Left renal pelvis (tissue), 4 donors: ENCODE measurements at places on chromosomes 11 and 22. TPM values are rescaled to one million over a fixed set of nuclear protein-coding genes. Genes with fewer than 3 reads are reported as not detected.
A peak's percentile ranks its signal among the peaks of the same experiment; 100 is the strongest.

GRCh38 chr11:121008551-121008950 lies 15.4 kb upstream of the TBCEL start:
- no peak for DNase-seq

DNA sequence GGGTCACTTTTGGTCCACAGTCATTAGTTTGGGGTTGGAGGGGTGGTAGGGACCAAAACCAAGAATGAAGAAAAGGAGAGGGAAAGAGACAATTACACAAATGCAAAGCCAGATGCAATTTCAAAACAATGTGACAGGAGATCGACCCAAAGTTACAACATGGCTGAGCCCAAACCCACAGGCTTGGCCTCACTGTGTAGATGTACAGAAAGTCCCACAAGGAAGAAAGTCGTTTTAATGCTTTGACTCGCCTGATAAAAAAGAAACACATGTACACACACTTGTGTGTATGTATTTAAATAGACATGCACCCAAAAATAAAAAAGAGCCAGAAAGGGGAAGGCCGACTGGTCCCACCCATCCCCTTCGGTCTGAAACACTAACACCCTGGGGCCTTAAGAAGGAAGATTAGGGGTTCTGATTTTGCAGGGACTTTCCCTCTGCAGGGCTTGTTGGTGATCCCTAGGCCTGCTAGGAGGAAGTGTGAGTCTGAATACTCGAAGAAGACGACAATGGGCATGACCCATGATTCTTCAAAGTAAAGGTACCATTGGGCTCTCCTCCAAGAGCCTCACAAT lies 104.1 kb downstream of the ETS1 start:
- DNase-seq, result no peak

DNA sequence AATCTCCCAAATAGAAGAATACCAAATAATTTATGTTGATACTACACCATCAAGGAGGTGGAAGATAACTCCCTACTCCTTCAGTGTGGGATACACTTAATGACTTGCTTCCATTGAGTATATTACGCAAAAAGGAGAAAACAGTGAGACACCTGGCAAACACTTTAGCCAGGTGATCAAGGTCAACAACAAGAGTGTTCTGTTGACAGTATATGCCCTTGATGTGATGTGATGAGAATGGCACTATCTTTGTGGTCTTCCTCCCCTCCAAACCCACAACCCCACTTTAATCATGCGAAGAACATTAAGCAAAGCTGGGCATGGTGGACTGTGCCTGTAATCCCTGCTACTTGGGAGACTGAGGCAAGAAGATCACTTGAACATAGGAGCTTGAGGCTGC lies 26.0 kb downstream of the MAPK1 start:
- DNase-seq, result no peak

CTNND1 gene
- 230 TPM for polyA plus RNA-seq

DNA sequence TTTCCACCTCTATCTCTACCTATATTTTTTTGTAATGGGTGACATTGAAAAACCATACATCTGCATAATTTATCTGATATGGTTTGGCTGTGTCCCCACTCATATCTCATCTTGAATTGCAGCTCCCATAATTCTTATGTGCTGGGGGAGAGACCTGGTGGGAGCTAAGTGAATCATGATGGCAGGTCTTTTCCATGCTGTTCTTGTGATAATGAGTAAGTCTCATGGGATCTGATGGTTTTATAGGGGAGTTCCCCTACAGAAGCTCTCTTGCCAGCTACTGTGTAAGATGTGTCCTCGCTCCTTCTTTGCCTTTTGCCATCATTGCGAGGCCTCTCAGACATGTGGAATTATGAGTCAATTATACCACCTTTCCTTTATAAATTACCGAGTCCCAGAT lies 551.0 kb upstream of the ANO5 start:
- no peak for DNase-seq

DNA sequence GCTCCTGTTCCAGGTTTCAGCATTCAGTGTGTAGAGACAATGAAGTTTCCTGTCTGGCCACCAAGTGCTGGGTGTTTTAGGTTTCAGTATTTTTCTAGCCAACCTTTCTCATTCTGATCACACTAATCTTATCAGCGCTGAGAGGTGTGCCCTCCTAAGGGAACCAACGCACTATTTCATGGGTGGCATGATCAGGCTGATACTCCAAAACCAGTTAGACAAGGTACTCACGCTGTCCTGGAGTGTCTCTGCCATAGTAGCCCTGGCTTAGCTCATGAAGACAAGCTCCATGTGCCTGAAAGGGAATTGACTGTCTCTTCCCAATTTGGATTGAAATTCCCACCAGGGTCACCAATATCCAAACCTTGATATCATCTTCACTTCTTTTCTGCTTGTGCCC lies 8.0 kb upstream of the RAB38 start:
- no peak for DNase-seq

DNA sequence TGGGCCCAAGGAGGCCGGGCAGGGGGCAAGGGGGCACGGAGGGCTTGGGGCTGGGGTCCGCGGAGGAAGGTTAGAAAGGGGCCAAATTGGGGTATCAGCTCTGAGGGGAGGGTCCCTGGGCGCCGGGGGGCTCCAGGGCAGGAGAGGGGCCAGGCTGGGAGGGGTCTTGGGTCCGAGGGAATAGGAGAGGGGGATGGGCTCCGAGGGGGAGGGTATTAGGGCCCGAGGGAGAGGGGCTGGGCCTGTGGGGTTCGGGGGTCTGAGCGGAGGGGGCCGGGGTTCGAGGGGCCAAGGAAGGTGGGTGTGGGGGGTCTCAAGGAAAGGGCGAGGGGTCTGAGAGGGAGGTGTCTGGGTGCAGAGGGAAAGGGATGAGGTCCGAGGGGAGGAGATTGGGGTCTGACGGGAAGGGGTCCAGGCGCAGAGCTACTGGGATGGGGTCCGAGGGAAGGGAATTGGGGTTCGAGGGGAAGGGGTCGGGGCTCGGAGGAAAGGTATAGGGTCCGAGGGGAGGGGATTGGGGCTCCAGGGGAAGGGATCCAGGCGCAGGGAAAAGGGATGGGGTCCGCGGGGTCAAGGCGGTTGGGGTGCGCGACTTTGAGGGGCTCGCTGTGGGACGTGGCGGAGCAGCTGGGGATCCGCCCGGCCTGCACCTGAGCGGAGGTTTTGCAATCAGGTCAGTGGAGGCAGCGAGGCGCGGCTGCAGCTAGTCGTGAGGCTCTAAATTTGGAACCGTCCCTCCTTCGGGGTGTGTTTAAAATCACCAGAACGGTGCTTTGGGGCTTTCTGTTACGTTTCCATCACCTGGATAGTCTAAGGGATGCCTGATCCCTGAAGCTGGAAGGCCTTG lies 728 bp downstream of the CTTN start:
- no peak for DNase-seq

DNA sequence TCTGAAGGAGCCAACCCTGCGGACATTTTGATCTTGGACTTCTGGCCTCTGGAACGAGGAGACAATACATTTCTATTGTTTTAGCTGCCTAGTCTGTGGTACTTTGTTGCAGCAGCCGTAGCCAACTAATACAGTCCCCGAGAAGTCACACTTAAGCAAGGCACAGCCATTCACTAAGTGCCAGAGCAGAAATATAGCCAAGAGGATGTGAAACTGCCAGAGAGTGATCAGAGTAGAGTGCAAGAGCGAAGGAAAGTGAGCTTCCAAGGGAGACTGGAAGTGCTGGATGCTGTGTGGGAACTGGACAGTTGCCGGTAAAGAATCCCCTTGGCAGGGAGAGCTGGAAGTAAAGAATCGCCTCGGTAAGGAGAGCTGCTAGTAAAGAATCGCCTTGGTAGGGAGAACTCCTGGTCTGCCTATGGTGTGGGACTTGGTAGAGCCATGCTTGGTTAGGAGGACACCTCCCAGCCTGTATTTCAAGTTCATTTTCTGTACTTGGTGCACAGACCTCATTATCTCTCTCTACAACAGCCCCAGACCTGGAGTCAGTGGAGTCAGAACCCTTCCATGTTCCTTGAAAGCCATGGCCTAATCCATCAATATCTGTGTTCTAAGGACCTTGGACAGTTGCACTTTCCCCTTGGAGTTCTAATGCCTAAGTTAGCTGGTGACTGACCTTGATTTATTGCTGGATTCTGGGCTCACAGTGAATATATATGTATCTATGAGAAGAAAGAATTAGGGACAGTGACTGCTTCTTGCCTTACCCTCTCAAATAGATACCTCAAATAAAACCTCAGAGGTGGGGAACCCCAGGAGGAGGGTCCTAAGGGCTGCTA lies 162.1 kb downstream of the LDLRAD3 start:
- no peak for DNase-seq

DNA sequence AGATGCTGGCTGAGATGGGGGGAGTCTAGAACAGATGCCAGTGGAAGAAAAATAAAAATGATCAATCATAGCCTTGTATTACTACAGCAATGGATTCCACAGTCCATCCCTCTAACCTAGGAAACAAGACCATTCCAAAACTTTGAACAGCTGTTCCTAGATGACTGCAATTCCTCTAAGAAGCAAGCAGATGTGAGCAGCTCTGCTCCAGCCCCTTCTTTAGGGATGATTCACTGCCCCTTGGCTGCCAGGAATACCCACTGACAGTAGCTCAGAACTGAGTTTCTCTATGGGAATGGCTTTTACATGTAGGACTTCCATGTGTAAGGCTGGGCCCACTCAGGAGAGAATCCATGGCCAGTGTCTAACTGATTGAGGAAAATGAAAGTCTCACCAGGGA lies 943.9 kb downstream of the OPCML start:
- DNase-seq, result no peak

GRCh38 chr11:3631331-3631730 lies 10.5 kb downstream of the ART5 start:
- DNase-seq, result no peak

- peak; percentile 18 for DNase-seq
Measured at GRCh38 chr22:30920407-30920806, 48.2 kb downstream of the MORC2 start.

GRCh38 chr22:36431977-36432376 lies 44.2 kb upstream of the MYH9 start:
- no peak for DNase-seq

WNT7B gene
- polyA plus RNA-seq, result 0.19 TPM

ADSL gene
- 93.7 TPM for polyA plus RNA-seq
